ENCODE measurements at places on chromosomes 6 and 20.

DNA sequence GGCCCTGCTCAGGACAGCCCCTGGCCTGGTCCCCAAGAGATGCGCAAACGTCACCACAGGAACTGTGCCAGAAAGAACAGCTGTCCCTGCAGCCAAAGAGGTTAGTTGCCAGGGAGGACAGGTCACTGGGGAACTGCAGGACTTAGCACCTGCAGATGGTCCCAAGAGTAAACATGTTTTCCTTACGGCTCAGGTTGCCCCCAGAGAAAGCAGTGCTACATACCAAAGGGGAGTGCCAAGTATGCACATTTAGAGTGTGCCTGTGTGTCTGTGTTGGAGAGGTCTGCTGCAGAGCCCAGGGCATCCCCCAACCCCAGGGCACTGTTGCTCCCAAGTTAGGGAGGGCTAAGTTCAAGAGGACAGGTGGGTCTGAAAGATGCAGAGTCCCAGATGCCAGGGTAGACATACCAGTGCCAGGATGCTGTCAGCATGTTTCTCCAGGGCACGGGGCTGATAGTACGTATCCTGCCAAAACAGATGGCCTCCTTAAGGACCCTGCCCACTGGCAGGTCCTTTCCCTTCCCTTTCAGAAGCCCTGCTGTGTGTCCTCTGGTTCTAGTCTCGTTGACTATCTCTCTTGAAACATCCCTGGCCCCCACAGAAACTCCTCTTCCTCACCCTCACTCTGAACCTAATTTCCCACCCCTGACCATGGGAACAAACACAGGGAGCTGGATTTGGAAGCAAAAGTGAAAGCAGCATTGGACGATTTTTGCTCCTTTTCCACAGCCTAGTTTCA is 1.3 kb downstream of the ABHD16A start:
- no peak for DNase-seq

GRCh38 chr20:44282192-44282591 is 28.8 kb downstream of the FITM2 start:
- no peak for DNase-seq

DNA sequence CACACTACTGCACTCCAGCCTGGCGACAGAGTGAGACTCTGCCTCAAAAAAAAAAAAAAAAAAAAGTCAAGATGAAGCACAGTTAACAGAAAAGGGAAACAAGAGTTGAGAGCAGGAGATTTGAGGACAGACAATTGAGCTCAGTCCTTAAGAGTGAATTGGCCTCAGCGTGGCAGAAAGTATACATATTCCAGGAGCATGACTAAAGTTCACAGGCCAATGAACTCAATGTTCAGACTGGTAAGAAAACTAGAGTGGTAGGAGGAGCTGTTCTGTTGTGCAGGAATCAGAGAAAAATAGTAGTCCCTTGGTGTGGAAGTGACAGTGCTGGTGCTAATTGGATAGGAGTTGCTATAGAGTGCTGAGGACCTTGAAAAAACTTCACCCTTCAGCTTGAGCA is 60.0 kb downstream of the NRN1 start:
- DNase-seq: no peak

DNA sequence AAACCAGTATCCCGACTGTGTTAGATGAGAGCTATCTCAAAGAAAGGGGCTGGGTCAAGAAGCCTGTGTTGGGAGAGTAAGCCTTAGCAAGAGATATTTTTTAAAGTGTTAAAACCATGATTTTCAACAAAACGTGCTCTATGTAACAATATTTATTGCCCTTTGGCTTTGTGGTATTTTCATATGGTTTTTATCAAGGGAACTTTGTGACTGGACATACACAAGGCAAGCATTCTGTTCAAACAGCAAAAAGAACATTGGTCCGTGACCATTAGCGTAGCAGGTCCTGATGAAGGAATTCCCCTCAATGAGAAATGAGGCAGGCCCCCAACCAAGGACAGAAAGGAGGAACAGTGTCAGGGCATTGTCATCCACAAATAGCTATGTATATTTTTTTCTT is 222.6 kb downstream of the MYLK4 start:
- DNase-seq: no peak

DNA sequence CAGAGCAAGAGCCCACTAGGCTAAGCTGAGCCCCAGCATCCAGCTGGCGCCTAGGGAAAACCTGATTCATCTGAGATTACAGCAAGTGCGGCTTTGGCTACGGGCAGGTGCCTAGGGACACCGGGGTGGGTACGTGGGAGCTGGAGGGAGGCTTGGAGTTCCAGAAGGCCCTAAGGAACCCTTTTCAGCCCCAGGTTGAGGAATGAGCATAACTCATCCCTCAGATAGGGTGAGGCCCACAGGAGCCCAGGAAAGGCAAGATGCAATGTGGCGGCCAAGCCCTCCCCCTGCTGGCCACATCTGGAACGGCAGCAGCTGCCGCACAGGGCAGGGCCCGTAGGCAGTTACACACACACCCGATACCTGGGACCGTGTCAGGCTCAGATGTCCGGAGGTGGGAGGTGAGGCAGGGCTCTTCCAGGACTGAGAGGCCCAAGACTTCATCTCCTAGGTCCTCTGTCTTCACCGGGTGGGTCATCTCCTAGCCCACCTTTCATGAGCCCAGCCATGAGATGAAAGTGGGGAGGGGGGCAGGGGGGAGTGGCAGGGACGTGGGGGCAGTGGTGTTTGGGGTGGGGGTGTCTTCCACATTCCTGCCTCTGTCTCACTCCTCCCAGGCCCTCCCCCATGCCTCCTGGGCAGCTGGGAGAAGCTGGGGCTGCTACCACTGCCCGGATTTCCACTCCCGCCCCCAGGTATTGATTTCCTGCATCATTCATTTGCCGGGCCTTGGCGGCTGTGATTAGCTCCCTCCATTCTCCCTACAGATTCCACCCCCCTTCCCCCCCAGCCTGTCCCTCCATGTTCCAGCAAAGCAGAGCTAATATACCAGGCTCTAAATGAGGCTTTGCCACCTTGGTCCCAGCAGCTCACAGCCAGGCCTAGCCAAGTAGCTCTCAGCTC is 5.5 kb downstream of the MDGA1 start:
- peak; percentile 79 for DNase-seq

DNA sequence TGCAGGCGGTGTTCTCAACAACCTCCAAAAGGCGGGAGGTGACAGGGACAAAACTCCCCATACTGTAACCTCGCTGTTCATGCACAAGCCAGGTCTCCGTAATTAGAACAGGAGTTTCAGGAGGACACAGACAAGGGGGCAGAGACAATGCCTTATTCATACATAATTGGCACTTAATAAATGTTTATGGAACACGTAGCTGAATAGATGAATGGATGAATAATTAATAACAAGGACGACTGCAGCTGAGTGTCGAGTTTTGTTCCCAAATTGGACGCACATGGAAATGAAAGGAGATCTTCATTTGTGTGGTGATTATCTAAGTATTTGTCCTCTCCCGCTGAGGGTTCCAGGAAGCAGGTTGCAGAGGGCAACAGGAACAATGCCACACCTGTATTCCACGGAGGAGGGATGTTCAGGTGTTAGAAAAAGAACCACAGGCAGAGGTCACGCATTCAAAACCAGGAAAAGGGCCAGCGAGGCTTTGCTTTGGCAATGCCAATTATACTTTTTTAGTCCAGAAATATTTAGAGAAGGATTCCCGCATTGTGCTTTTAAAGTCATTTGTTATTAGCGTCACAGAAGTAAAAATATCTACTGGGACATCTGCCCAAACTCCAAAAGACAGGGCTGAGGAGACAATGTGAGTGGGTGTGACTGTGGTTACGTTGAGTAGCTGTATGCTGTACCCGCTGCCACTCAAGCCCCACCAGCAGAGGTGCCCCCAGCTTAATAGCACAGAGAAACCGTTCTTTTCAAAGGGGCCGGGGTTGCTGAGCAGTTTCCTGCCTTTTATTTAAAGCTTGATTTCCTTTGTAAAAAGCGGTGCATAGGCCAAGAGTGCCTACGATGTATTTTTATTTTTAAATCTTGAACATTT is 123.3 kb downstream of the PXDC1 start:
- DNase-seq: no peak

DNA sequence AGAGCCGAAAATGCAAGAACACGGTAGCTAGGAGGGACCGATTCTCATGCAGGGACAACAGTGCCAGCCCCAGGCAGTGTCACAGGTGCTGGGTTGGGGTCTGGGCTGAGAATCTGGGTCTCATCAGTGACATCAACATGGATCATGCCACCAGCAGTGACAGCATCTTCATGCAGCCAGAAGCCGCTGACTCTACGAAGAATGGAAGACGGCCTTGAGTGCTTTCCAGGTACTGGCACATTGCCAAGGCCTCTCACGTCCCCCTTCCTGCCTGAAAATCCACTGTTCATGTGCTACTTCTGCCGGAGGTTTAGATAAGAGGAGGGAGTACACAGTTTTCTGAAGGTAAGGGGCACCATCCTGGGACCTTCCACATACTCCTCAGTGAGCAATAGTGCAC is 141.1 kb upstream of the FOXQ1 start:
- DNase-seq: no peak

GRCh38 chr6:73738367-73739028 is 42.5 kb downstream of the CD109 start:
- no peak for DNase-seq

DNA sequence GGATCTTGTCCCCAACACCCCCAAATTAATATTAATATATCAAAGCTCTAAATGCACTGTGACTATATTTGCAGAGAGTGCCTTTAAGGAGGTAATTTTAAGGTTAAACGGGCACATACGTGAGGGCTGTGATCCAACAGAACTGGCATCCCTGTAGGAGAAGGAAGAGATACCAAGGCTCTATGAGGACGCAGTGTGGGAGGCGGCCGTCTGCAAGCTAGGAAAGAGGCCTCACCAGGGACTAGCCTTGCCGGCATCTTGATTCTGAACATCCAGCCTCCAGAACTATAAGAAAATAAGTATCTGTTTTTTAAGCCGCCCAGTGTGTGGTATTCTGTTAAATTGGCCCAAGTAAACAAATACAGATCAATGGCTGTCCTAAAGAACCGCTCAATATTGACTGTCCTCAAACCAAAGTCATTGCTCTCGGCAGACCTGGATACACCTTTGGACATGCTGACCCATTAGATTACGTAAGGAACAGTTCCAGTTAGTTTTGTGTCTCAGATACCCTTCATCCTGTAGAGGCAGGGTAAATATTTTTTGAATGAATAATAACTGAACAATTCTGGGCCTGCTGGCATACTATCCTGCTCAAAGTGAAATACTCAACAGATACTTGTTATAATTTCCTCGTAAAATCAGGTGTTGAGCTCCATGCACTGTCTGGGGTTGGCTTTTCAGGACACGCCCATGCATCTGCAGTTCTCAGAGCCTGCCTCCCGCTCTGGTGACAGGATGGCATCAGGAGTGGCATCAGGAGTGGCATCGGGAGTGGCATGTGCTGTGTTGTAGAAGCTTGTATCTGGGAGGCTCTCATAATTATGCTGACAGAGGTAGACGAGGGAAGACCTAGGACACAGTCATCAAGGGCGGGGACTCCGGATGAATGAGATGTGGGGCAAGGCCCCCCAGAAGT is 6.3 kb downstream of the PRR18 start:
- no peak for DNase-seq

DNA sequence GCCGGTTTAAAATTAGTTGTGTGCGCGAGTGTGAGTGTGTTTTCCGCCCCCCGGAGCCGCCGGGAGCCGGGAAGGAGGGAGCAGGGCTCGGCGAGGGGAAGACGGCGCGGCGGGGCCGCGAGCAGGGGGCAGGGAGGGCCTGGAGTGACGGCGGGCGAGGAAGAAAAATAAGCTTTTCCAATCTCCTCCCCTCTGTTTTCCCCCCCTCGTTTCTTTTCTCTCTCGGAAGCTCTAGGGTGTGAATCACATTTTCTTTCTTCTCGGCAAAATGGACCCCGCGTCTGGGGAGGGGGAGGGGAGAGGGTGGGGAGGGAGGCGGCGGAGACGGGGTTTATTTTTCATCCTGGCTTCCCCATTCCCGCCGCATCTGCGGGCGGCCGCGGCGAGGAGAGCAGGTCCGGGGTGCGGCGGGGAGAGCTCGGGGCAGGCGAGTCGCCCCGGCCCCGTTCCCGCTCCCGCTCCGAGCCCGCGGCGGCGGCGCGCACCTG is 881 bp downstream of the BICRAL start:
- DNase-seq: peak; percentile 71

All from stimulated activated CD4-positive, alpha-beta T cell treated with anti-CD3 and anti-CD28 coated beads, Interleukin-12 subunit alpha, Interleukin-12 subunit beta, amount 100 ng/mL, for 4 hours (primary cell).